Activated CD8-positive, alpha-beta memory T cell treated with anti-CD3 and anti-CD28 coated beads for 1 hour (primary cell): ENCODE measurements at places on chromosomes 12 and 14.
A peak's percentile ranks its signal among the peaks of the same experiment; 100 is the strongest.

DNA sequence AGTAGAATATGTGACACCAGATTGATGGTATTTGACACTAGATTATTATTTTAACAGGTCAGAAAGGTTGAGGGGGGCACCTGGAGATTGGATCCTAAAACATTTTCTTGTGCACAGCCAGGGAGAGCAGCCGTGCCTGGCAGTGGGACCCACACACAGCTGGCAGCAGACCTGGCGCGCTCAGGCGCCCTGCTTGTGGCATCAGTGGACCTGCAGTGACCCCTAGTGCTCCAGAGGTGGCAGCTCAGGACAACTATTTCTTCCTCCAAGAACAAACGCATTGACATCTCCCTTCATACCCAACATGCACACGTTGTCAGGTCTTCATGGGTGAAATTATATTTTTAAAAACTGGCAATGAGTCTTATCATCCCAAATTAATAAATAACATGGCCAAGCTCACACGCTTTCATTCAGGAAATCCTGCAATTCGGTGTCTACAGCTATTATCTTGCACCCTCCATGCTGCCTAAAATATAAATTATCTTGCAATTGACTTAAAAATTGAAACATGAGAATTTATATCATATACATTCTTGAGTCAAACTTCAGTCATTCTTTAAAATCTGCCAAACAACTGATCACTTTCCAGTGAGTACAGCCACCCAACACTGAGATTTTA lies 7.7 kb upstream of the TMEM132D start:
- no peak for DNase-seq

- DNase-seq = no peak
Measured at GRCh38 chr12:44510510-44510909, 365.6 kb downstream of the NELL2 start.

DNA sequence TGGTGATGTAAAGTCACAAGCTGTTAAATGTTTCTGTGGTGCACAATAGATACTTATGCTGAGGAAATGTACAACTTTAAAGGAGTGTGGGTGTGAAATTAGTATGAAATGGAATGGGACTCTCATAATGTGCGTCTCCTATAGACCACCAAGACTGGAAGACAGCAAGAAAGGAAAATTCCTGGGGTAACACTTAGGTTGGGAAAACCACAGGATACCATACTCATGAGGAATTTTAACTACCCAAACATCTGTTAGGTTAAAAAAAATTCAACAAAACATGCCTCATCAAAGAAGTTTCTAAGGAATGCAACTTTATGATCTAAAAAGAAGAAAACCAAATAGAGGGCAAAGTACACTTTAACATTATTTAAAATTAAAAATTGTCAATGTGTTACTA lies 113.7 kb upstream of the MYF6 start:
- no peak for DNase-seq

DNA sequence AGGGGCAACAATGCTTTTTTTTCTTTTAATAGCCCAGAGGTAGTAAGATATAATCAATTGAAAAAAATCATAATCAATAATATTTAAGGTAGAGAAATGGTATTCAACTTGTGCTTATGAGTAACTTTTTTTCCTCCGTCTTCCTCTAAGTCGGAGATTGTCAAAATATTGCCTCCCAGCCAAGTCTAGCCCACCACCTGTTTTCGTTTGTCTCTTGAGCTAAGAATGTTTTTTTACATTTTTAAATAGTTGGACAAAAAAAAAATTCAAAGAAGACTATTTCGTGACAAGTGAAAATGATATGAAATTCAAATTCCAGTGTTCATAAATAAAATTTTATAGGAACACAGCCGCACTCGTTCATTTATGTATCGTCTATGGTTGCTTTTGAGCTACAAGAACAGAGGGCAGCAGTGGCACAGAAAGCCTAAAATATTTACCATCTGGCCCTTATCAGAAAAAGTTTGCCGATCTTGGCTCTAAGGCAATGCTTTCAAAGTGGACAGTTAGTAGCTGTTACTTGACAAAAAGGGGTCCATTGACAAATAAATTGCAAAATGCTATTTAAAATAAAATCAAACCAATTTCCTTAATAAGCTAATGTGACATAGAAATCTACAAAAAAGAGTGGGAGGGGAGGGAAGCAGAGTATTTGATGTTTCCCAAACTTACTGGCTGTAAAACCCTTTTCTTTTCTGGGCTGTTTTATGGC lies 40.8 kb upstream of the MAX start:
- no peak for DNase-seq

DNA sequence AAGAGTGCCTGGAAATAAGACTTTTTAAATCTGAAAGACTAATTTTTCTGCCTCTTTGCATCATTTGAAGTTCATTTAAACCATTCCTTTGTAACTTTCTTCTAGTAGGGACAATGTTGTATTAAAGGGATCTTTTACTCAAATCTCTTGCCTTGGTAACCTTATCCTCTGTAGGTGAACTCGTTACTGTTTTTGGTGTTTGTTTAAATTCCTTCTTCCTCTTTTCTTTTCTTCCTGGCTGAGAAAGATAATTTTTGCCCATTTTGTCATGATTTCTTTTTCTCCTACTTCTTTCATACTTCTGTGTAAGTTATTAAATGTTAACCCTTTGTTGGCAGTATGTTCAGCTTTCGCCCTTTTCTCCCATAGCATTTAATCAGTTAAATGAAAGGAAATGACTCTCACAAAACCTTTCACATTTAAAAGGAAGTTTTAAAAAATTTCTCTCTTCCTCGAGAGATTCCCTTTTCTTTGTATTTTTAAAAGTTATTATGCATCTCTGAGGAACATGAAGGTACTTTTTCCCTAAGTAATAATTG lies 10.3 kb downstream of the VEZT start:
- no peak for DNase-seq

GRCh38 chr12:77064896-77065360 lies 441 bp downstream of the E2F7 start:
- DNase-seq = no peak

GRCh38 chr12:60475825-60476224 lies 880.0 kb downstream of the SLC16A7 start:
- no peak for DNase-seq

- peak; percentile 46 for DNase-seq
Measured at GRCh38 chr12:69639400-69640016, 28.8 kb upstream of the LRRC10 start.

GRCh38 chr14:101844219-101844618 lies 82.7 kb downstream of the PPP2R5C start:
- DNase-seq = no peak

DNA sequence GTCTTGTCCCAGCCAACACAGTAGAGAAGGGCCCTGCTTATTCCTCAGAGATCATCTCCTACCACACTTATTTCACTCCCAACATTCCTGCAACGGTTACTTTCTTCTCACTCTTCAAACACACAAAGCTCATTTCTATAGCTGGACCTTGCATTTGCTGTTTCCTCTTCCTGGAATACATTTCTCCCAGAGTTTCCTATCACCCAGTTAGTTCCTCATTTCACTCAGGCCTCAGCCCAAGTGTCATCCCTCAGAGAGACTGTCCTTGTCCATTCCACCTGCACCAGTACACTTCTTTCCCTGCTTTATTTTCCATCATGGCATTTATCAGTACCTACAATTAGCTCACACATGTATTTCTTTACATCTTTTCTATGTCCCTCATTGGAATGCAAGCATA lies 14.7 kb upstream of the STK38L start:
- no peak for DNase-seq

DNA sequence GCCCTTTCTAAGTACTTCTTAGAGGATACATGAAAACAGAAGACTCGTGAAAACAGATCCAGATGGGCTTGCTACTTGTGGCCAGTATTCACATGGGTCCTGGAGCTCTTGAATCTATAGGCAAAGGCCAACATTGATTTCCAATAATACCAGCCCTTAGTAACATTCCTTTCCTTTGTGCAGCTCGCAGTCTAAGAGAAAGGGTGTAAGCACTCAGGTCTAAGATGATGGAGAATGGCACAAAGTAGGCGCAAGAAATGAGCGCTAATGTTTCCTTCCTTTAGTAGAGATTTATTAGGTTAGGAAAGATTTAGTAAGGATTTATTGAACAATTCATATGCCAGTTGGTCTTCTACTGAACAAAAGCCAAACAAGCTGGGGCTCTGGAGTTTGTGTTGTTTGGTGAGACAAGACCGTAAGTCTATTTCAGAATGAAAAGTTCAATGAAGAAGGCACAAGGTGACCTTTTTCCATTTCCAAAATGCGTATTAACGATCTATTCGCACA lies 525 bp downstream of the RNU6-8 start:
- DNase-seq = no peak

DNA sequence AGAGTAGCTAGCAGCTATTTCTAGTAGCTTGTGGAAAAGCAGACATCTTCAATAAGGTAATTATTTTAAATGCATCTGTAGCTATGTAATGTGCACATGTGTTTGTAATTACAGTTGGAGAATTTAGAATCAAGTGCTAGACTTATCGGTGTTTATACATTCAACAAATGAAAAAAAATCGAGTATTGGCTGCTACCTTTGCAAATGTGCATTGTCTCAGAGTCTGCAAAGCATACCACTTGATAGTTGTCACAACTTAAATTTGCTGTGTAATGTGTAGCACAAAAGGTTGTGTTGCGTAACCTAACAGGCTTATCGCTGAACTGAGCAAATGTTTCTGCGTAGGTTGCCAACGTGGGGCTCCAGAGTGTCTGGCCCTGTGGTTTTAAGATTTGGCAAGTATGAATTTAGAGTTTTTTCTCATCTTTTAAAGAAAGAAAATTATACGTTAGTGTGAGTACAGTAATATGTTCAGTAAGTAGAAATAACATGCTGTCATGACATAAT lies 44.3 kb downstream of the TMTC2 start:
- DNase-seq = no peak

- no peak for DNase-seq
Measured at GRCh38 chr12:46519407-46519806, 146.8 kb upstream of the SLC38A2 start.

DNA sequence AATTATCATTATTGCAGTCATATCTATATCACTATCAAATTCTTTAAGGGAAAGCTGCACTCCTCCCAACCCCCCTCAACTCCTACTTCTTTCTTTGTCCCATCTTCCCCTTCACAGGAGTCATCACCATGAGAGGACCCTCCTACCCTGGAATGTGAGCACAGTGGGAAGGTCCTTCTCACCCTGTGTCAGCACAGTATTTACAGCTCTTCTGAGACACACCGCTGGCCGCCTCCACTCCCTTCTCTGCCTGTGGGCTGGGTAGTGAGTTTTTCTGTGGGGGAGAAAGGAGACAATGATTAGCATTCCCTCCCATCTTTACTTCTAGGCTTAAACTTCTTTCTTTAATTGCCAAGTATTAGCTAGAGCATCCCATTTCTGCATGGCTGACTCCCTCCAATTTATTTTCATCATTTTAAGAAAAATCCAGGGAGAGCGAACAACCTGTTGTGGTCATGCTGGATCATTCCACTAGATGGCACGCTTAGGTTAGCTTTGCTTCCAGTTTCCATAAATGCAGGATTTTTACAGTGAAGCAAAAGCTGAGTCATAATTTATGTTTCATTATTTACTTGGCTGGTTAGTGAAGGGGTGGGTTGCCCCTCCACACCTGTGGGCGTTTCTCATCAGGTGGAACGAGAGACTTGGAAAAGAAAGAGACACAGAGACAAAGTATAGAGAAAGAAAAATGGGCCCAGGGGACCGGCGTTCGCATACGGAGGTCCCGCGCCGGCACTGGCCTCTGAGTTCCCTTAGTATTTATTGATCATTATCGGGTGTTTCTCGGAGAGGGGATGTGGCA lies 188.5 kb downstream of the ALX1 start:
- DNase-seq = no peak

- no peak for DNase-seq
Measured at GRCh38 chr12:119308708-119309456, 25.6 kb upstream of the CCDC60 start.

GRCh38 chr14:89371585-89372511 lies 45.2 kb downstream of the FOXN3 start:
- no peak for DNase-seq

DNA sequence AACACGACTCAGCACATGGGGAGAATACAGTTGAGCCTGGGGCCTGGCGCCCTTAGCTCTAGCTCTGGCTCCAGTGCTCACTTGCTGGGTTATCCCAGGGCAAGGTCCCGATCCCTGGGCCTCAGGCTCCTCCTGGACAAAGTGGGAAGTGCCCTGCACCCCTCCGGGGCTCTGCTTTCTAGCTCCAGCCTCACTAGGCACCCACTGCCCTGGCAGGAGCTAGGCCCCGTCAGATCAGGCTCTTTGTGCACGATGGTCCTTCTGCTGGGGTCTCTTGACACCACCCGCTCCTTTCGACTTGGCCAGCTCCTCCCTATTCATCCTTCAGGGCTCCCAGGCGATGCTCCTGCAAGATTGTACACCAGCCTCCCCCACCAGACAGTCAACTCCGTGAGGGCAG lies 23.4 kb downstream of the NCKAP5L start:
- no peak for DNase-seq

GRCh38 chr12:63845726-63846125 lies 1.2 kb downstream of the SRGAP1 start:
- no peak for DNase-seq

DNA sequence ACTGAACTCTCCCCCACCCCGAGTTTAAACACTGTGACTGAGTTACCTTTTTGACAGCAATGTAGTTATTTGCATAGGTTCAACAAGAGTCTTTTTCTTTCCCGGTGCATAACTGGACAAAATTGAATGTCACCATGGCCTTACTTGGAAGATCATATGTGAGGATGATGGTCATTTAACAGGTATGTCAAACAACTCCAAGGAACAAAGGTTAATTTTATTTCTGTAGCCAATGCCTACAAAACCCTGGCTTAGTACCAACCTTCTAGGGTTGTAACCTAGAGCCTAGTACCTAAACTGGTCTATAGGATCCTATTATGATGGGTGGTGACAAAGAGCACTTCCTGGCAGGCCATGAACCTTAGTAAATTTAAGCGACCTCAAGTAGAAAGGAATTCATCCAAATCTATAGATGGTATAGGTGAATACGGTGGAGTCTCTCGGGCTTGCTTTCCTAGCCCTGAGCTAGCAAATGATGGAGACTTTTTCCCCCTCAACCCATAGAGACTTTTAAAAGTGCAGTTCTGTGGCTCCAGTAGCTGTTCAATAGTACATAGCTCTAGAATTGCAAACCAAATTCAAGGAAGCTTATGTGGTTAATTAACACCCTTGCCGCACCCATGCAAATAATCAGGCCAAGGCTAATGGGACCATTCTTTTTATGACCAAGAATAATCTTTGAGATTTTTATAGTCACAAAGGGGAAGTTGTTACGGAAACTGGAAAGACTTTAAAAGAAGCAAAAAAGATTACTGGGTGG lies 89.0 kb downstream of the SLC38A1 start:
- DNase-seq = no peak

GRCh38 chr12:128365651-128366231 lies 98.8 kb downstream of the TMEM132C start:
- DNase-seq = no peak

DNA sequence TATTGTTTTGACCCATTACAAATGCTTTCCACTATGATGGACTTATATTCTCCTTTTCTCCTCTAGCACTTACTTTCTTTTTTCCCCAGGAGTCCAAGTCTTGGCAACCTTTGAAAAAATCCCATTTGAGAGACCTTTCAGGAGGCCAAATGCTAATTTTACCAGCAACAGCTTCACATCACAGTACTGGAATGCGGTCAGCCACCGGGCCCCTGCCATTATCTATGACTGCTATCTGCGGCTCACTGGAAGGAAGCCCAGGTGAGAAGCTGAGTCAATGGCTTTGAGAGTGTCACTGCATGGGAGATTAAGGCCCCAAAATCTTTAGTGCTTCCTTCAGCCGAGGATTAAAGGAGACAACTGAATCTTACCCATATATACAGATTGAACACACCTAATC lies 64.2 kb downstream of the ERGIC2 start:
- no peak for DNase-seq
